ENCODE measurements at places on chromosomes 2 and 18. TPM values are rescaled to one million over a fixed set of nuclear protein-coding genes. Genes with fewer than 3 reads are reported as not detected.

PIEZO2 gene
- 30.2 TPM for total RNA-seq

- H3K27ac ChIP-seq: no peak overlapping the region
- H3K36me3 ChIP-seq: no peaks in the 10 kb centered on the region
- H3K4me3 ChIP-seq: no peak overlapping the region
- DNase-seq: no peak
- peaks cover 14% of the 10 kb centered on the region for H3K4me1 ChIP-seq
- peaks cover 8% of the 10 kb centered on the region for H3K27me3 ChIP-seq
Observed at GRCh38 chr2:120436460-120436739, 90.5 kb downstream of the INHBB start.

GRCh38 chr2:199977984-199978415 is 22.6 kb downstream of the MAIP1 start:
- no peak for DNase-seq
- H3K4me1 ChIP-seq: no peaks in the 10 kb centered on the region
- H3K36me3 ChIP-seq: no peaks in the 10 kb centered on the region
- H3K4me3 ChIP-seq: no peak overlapping the region

TMEM163 gene
- 13.7 TPM for total RNA-seq

- no peak overlapping the region for H3K27ac ChIP-seq
- H3K36me3 ChIP-seq: peaks cover 18% of the 10 kb centered on the region
- no peak for DNase-seq
Observed at GRCh38 chr2:73008766-73009135, 62.8 kb downstream of the SFXN5 start.
